WERI-Rb-1 (cell line): ENCODE measurements at places on chromosomes 16 and 17.

DNA sequence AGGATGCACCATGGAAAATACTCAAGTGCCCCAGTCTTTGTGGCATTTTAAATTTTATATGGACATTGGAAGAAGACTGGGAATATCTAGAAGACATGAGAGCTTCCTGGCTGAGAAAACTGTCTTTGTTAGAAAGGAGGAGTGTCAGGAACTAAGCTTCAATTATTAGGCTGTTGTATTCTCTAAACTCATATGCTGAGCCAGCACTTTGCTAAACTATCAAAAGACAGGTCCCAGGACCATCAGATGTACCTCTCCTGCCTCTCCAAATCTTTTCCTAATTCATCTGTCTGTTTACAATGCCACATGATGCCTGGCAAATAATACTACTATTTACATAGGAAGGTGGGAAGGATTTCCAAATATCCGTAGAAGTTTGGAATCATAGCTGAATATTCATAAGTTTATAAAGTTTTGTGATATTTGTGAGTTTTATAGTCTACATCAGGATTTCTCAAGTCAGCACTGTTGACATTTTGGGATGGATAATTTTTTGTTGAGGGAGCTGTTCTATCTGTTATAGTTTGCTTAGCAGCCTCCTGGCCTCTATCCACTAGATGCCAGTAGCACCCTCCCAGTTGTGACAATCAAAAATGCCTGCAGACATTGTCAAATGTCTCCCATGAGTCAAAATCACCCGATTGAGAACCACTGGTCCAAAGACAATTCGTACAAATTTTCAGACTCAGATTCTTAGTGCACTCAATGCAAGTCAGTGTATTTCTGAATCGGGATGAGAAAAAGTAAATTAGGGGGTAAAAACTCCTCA is 61.2 kb upstream of the NETO2 start:
- DNase-seq, result no peak

DNA sequence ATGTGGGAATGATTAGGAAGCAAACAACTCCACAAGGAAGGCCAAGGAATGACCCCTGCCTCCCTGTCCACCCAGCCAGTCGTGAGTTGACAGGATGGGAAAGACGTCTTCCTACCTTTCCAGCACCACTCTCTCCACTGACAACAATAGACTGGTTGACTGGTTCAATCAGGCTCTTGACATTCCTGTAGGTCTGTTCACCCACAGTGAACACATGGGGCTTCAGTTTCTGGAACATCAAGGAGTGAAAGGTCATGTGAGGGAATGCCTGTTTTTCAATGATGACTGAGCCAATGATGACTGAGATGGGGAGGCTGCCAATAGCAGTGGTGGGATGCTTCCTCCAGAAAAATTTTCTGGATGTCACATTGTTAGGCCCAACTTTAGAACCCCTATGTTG is 9.6 kb downstream of the MYO19 start:
- DNase-seq, result no peak

DNA sequence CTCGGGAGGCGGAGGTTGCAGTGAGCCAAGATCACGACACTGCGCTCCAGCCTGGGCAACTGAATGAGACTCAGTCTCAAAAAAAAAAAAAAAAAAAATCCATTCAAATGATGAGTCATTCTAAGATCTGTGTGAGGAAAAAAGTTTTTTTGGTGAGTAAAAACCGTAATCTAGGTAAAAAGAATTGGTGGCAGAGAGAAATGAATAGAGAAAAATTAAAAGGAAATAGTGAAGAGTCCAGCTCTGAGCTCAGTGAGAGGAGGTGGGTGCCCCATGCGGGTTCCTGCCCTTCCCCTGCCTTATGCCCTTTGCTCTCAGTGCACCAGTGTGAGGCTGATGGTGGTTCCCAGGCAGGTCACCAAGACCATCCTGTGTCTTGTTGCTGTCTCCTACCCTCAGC is 20.9 kb downstream of the GAN start:
- no peak for DNase-seq

- DNase-seq, result no peak
These were observed 233.4 kb downstream of the SHISA9 start for GRCh38 chr16:13134836-13135235.

GRCh38 chr16:86396422-86396821 is 113.9 kb upstream of the FOXF1 start:
- no peak for DNase-seq

DNA sequence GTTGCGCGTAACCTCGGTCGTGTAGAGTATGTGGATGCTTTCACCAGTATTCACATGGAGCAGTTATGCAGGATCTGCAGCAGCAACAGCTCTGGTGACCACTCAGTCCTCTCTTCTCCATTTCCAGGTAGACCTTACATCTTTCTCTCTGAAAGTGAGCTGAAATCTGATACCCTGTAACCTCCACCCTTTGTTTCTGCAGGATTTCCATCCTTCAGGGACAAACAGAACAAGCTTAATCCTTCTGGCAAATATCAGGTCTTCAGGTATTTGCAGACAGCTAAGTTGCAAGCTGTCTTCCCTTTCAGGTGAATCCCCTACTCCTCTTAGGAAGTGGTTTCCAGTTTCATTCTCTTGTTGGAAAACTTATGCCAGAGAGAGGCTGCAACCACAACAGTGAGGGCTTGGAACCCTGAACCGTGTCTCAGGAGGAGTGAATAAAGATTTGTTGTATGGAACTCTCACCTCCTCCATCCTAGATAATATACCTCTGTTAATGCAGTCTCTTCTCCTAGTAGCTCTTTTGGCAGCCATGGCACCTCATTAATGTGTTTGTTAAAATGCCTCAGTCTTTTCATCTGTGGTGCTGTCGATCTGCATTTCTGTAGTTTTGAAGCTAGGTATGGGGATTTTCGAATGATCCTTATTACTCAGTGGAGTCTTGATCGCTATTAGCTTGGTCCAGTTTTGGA is 172.5 kb downstream of the PRKCA start:
- DNase-seq, result no peak

- no peak for DNase-seq
These were observed 22.4 kb upstream of the LGALS9 start for GRCh38 chr17:27608328-27609230.

- DNase-seq, result peak; percentile 47
These were observed 38.1 kb downstream of the PIK3R5 start for GRCh38 chr17:8927395-8927794.

- no peak for DNase-seq
These were observed 181.2 kb upstream of the AXIN2 start for GRCh38 chr17:65742403-65743307.

- DNase-seq, result no peak
These were observed 110.6 kb downstream of the ZFHX3 start for GRCh38 chr16:72937360-72937759.

GRCh38 chr17:51445946-51446345 is 185.6 kb downstream of the UTP18 start:
- DNase-seq, result no peak

DNA sequence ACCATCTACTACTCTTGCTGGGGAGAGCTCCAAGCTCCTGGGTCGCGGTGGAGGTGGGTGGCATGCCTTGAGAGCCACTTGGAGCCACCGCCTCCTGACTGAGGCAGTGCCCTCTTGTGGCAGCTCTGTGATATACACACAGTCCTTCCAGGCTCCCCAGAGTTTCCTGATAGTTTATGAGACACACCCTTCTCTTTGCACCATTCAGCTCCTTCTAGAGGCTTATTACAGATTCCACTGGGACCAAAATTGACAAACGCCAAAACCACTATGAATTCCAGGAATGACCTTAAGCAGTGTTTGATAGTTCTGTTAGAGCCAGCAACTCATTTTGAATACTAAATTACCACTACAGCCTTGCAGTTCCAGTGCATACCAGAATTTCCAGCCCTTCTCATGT is 170.1 kb upstream of the CDH13 start:
- DNase-seq, result peak; percentile 43

DNA sequence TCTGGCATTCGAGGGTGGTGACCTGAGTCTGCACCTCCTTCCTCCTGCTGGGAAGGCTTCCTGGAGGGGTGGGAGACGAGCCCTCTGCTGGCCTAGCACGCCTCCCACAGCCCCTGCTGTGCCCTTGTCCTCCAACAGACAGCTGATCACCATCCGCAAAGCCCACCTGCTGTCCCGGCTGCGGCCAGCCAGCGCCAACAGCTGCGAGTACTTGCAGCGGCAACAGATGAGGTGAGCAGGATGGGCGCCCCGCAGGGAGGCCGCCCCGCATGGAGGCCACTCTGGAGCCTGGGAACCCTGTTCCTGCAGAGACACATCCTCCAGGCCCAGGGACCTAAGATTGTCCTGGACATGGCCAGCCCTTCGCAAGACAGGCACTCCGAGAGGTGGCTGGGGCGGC is 21.6 kb downstream of the UBALD1 start:
- peak; percentile 49 for DNase-seq

- DNase-seq, result no peak
These were observed 500 bp downstream of the COX6A2 start for GRCh38 chr16:31427441-31428278.

GRCh38 chr16:70454222-70455034 is at the start of gene FCSK:
Gene FCSK (plus strand): TSS chr16:70454595. CDS start chr16:70463191, 8,596 bp downstream.
- DNase-seq, result peak; percentile 84

GRCh38 chr17:65956814-65957213 is 235.1 kb downstream of the CEP112 start:
- DNase-seq, result no peak

DNA sequence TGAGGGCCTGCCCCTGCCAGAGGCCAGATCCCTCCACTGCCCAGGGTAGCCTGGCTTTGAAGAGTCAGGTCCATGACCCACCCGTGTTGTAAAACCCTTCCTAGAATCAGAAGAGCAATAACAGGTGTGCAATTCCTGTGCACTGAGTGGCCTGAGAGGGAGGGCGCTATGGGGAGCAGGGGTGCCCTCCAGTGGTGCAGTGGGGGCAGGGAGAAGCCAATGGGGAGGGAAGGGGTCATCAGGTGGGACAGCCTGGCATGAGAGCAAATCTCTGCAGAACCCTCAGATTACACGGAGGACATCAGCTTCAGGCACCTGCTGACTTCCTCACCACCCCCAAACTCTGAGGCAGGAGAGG is 72.9 kb upstream of the ZNF469 start:
- peak; percentile 31 for DNase-seq

DNA sequence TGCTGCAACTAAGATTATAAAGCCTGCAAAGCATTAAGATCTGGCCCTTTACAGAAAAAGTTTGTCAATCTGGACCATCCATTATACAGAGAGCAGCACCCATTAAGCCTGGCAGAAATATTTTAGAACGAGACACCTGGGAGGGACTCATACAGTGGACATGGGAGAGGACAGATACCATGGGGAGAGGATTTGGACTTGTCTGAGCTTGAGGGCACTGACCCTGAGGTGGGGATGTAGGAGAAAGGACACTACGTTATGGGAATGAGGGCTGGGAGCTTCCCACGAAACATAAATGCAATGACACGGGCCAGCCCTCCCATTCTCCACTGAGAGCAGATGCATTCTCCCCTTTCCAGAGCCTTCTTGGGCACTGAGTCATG is 6.2 kb downstream of the RUSF1 start:
- DNase-seq, result no peak

DNA sequence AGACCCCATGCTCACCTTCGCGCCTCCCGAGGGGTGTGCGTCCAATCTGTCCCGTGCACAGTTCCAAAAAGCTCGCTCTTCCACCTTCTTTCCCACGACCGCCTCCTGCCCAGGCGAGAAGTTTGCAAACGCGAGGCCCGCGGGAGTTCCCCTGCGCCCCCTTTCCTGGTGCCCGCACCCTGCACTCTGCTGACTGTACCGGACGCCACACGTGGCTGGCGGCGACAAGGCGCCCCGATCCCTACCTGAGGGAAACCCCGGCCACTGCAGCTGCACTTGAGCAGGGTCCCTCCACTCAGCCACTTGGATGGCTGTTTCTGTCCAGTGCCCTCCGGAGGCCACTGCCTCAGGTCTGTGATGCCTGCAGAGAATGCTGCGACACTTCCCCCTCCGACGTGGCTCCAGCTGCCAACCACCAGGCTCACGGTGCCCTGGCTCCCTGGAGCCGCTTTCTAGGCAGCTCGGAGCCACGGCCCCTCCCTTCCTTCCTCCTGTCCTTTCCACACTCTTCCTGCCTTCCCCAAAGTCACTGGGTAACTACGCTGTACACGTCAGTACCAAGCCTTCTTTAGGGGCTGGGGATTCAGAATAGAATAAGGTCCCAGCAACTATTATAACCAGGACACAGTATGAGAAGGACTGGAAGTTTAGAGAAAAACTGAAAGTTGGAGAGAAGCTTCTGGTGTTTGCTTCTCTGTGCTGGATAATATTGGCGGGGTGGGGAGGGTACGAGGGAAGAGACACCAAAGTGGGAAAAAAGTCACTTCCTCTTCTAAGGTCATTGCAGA is at the start of gene MLKL:
Gene MLKL (minus strand): TSS at position 425 of the 788 bp plus-strand sequence. CDS start 5,105 bp downstream, outside the sequence.
- peak; percentile 46 for DNase-seq

GRCh38 chr17:78144736-78145641 is 1.2 kb upstream of the C17orf99 start:
- no peak for DNase-seq

GRCh38 chr17:14198575-14198974 is 38.1 kb downstream of the CDRT15 start:
- no peak for DNase-seq

- DNase-seq, result no peak
These were observed 6.7 kb downstream of the NR1D1 start for GRCh38 chr17:40093580-40094201.

DNA sequence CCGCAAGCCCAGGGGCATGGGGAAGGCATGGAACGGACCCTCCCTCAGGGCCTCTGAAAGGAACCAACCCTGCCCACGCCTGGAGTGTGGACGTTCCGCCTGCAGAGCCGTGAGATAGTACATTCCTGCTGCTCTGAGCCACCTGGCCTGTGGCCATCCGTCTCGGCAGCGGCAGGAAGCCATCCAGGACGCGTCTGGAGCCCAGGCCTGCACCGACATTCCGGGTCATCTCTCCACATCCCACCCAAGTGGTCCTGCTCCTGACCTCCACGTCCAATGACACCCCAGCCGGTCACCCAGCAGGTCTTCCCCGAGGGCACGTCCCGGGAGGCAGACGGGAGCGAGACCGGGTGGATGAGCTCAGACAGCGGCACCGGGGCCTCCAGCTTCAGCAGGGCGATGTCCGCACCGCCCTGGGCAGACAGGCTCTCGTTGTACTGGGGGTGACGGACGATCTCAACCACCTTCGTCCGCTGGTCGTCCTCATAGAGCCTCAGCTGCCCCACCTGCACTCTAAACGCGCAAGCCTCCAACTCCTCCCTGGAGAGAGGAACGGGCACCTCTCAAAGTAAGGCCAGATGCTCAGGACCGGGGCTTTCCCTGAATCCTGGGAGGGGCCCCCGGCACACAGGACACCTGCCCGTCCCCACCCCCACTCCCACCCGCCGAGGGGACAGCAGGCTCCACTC is 21.3 kb upstream of the UBE2I start:
- no peak for DNase-seq

DNA sequence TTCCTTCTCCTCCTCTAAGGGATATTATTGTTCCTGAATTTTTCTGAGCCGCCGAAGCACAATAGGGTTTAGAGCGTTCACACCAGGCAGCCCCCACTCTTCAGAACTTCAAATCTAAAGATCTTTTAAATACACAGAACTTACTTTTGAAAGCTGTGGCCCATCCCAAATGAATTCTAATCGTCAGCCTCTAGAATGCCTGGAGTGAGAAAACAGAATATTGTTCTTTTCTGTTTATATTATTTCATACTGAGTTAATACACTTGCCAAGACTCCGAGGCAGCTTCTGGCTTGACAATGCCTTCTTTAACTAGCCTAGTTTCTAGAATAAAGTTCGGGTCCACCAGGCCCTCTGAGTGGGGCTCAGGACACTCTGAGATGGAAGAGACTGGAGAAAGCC is 405.6 kb downstream of the WWOX start:
- no peak for DNase-seq

GRCh38 chr16:54253118-54253517 is 33.5 kb downstream of the IRX3 start:
- DNase-seq, result no peak
